Ecto neural progenitor cell (in vitro differentiated cells): ENCODE measurements at places on chromosomes 13 and 19.

DNA sequence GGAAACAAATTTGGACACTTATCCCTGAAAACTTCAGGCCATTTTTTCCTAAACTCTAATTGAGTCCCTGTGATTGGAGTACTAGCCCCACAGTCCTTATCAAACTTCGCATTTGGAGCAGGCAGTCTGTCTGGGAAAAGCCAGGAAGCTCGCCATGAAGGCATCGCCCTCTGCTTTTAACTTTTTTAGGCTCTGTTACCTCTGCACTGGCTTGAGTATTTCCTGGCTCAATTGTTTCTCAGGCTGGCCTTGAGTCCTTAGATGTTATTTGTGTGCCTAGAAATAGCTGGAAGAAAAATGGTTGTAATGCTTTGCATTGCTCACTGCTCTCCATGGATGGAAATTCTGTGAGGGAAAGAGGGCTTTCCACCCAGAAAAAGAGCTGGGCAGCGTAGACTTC lies 24.2 kb downstream of the ACTN4 start:
- no peak for DNase-seq

DNA sequence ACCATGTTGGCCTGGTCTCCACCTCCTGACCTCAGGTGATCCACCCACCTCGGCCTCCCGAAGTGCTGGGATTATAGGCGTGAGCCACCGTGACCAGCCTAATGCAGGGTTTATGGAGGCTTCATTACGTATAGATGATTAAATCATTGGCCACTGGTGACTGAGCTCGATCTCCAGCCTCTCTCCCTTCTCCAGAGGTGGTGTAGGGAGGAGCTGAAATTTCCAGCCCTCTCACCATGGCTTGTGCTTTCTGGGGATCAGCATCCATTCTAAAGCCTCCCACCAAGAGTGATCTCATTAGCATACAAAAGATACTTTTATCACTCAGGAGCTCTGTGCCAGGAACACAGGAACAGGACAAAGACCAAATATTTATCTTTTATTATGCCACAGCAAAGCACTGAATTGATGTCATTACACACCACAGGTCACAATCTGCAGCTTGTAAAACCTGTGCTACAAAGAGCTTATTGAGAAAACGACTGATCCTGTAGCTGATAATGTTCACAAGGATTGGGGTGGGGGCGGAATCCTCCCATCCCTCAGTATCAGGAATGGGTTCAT lies 32.4 kb downstream of the RHPN2 start:
- no peak for DNase-seq

GRCh38 chr19:18202778-18203407 lies 949 bp downstream of the RAB3A start:
- peak; percentile 56 for DNase-seq

DNA sequence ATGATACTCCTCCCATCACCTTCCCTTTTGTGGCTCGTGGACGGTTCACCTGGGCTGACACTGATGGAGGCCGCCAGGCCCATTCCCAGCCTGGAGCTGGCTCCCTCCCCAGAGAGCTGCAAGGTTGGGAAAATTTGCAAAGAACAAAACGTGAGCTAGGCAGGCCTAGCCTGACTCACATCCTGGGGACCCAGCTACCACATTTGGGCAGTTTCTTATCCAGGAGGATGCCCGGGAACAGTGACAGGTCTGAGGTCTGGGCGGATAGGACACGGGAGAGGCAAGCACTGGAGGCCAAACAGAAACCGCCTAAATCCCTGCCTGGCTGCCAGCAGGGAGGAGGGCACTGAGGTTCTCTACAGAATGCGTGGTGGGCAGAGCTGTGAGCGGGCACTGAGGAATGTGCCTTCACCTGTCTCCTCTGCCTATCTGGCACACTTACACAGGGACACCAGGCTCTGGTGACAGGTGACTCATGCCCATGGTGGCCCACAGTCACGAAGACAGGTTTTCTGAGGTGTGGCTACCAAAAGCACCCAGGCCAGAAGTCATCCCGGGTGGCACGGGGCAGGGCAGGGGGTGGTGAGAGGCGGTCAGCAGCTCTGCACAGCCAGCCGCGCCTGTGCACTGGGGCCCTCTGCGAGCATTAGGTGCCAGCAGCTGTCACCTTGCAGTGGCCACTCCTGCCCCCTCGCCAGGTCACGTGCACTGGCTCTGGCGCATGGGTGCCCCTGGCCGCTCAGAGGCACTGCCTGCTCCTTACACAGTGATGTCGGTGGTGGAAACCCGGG lies 23.2 kb downstream of the SH3GL1 start:
- DNase-seq = no peak

DNA sequence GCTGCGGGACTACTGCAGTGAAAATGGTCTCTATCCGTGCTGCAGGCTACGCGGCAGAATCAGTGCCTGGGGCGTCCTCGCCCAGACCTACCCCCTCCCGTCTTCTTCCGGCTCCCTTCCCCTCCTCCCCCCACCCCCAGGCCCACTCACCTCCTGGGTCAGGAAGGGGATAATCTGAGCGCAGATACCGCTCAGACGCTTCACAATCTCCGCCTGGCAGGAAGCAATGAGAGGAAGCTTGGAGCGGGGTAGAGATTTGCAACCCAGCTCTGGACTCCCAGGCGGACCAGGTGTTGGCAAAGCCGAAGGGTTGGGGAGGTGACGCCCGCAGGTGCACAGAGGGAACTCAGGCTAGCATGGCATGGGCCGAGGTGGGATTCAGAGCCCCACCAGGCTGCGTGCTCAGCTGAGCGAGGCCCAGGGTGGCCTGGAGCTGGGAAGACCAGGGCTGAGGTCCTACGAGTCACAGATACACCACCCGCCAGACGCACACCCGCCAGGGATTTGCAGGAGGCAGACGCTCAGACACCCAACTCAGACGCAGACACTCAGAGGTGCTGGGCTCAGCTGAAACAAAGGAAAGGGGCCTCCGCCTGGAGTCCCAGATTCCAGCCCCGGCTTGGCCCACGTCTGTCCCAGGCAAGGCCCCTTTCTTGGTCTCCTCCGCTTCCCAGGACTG lies 4.1 kb downstream of the TLE2 start:
- DNase-seq = no peak

- no peak for DNase-seq
These were observed 20.6 kb downstream of the FGF9 start for GRCh38 chr13:21691500-21691899.

- no peak for DNase-seq
These were observed 123.9 kb upstream of the ARGLU1 start for GRCh38 chr13:106691861-106692260.

GRCh38 chr13:25649001-25649633 lies 277.3 kb downstream of the ATP8A2 start:
- DNase-seq = no peak

DNA sequence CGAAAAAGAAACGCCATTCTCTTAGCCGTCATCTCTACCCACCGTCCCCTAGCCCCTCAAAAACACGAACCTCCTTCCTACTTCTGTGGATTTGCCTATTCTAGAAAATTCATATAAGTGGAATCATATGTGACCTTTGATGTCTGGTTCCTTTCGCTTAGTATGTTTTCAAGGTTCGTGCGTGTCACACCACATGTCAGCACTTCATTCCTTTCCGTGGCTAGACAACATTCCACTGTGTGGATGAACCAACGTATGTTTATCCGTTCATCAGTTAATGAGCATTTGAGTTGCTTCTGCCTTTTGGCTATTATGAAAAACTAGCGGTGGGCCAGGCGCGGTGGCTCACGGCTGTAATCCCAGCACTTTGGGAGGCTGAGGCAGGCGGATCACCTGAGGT lies 14.0 kb upstream of the PPP1R12C start:
- no peak for DNase-seq

GRCh38 chr19:13844130-13844631 lies 32.8 kb upstream of the NANOS3 start:
- DNase-seq = no peak

- peak; percentile 82 for DNase-seq
These were observed 6.5 kb upstream of the LIPE start for GRCh38 chr19:42433503-42434260.

- DNase-seq = peak; percentile 70
These were observed 309 bp downstream of the LMTK3 start for GRCh38 chr19:48511321-48511731.

- DNase-seq = no peak
These were observed 2.9 kb downstream of the KASH5 start for GRCh38 chr19:49390929-49391359.

GRCh38 chr13:42946927-42947326 lies 45.1 kb downstream of the EPSTI1 start:
- no peak for DNase-seq

DNA sequence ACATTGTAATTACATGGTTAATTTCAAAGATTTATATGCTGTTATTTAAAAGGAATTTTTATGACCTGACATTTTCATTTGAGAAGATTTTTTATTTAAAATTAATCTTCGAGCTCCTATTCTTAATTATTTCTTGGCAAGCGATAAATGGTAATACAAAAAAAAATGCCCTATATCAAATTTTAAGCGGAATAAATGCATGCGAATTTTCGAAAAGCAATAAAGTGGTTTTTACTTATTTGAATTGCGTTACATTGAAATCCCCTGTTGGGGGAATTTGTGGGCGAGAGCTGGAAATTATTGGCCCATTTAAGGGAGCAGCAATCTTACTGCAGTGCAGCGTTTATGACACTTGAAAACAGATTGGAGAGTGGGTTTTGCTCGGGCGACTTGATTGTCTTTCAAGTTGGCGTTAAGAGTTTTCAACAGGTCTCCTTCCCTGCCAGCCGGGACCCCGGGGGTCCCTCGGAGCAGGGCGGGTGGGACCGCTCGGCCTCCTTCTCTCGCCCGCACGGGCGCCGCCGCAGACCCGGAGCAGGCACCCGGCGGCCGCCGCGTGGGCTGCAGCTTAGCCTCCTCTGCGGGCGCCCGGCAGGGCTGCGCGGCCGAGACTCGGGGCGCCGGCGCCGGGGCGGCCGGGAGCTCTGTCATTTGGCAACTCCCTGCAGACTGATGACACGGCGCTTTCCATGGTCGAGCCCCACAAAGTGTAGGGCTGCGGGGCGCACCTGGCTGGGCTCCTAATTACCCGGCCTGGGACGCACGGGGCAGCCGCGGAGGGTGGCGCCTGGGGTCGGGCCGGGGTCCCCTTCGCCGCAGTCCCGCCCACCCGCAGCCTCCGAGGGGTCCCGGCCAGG lies 255.1 kb upstream of the SOX21 start:
- DNase-seq = peak; percentile 83

- DNase-seq = peak; percentile 77
These were observed 11.9 kb upstream of the FOSB start for GRCh38 chr19:45455707-45456499.

DNA sequence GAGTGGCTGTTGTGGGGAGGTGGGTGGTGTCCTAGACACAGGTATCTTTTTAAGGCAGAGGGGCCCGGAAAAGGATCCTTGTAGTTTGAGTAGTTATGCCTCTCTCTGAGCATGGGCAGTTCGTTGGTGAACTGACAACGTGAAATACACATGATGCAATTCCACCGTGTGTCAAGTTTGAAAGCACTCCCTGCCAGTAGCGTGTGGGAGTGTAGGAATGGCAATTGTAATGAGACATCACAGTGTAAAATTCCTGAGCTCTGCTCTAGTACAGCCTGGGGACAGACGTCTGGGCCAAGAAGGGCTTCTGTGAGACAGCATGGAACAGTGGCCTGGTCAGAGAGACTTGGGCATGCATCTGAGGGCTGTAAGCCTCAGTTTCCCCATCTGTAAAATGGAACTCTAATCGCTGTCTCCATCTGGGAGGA lies 10.4 kb upstream of the ASF1B start:
- DNase-seq = no peak

DNA sequence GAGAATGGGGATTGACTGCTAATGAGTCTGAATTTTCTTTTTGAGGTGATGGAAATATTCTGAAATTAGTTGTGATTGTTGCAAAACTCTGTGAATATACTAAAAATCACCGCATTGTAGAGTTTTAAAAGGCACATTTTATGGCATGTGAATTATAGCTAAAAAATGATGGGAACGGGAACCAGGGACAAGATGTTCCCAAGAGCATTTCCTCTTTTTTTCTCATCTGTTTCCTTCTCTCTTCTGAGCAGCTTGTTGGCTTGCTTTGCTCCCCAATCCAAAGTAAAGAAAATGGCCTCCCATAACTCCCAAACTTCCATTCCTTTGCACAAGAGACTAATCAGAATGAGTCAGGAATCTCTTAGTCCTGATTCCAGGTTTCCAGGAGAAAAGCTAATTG lies 459.2 kb downstream of the TSHZ3 start:
- DNase-seq = no peak

- DNase-seq = no peak
These were observed 1.5 kb upstream of the IGSF23 start for GRCh38 chr19:44611812-44612295.

- peak; percentile 98 for DNase-seq
These were observed 1.4 kb upstream of the SIX5 start for GRCh38 chr19:45770192-45771101.

DNA sequence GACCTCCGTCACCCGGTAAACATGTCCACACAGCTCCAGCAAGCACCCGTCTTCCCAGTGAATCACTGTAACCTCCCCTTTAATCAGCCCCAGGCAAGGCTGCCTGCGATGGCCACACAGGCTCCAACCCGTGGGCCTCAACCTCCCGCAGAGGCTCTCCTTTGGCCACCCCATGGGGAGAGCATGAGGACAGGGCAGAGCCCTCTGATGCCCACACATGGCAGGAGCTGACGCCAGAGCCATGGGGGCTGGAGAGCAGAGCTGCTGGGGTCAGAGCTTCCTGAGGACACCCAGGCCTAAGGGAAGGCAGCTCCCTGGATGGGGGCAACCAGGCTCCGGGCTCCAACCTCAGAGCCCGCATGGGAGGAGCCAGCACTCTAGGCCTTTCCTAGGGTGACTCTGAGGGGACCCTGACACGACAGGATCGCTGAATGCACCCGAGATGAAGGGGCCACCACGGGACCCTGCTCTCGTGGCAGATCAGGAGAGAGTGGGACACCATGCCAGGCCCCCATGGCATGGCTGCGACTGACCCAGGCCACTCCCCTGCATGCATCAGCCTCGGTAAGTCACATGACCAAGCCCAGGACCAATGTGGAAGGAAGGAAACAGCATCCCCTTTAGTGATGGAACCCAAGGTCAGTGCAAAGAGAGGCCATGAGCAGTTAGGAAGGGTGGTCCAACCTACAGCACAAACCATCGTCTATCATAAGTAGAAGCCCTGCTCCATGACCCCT lies 9.0 kb upstream of the CEACAM5 start:
- DNase-seq = peak; percentile 34

DNA sequence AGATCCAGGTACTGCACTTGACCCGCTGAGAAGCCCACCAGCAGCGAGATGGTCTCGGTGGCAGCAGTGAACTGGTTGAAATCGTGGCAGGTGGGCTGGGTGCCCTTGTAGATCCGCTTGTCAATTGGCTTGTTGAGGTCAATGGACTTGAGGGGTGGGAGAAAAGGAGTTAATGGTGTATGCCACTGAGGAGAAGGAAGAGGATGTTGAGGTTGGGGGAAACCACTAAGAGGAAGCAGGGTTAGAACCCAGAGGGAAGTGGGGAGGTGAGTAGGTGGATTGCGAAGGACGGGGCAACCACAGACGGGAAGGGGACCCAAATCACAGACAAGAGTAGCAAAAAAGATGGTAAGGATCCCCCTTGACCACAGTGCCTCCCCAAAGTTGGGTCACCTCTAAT lies 1.7 kb downstream of the DMWD start:
- DNase-seq = no peak

DNA sequence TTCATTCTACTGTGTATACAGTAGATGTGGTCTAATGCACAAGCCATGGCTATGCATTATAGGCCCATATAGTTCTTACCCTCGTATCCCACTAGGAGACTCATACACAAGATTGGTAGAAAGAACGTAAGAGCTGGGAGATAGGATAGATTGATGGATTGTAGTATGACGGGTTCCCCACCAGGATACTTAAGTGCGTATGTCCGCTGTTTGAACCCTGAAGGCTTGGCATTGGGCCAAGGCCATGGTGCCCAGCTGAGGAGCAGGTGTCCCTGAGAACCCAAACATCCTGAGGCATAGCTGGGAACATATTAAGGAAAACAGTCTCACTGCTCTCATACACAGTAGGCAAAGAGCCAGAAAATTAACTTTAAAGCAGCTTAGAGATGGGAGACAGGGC lies 617.5 kb upstream of the KLF12 start:
- DNase-seq = no peak
